Activated CD4-positive, CD25-positive, alpha-beta regulatory T cell (primary cell): ENCODE measurements at places on chromosomes 5 and 9.

DNA sequence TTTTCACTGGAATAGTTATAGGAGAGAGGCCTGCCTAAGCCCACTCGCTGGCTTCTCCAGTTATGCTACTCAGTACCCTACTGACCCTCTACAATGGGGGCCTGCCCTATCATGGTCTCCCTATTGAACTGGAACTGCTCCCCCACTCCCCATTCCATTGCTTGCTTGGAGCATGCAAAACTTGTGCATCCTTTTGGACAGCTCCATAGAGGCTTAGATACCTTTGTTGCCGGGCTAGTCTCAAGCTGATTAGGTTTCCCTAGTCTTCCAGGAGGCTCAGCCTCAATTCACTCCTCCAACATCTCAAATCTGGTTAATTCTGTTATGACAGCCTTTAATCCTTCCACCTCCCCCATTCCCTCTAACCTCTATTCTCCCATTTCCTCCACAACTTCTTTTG is 39.9 kb downstream of the KIF24 start:
- no peak for DNase-seq

GRCh38 chr5:159825551-159826051 is 90.7 kb upstream of the ADRA1B start:
- no peak for DNase-seq

DNA sequence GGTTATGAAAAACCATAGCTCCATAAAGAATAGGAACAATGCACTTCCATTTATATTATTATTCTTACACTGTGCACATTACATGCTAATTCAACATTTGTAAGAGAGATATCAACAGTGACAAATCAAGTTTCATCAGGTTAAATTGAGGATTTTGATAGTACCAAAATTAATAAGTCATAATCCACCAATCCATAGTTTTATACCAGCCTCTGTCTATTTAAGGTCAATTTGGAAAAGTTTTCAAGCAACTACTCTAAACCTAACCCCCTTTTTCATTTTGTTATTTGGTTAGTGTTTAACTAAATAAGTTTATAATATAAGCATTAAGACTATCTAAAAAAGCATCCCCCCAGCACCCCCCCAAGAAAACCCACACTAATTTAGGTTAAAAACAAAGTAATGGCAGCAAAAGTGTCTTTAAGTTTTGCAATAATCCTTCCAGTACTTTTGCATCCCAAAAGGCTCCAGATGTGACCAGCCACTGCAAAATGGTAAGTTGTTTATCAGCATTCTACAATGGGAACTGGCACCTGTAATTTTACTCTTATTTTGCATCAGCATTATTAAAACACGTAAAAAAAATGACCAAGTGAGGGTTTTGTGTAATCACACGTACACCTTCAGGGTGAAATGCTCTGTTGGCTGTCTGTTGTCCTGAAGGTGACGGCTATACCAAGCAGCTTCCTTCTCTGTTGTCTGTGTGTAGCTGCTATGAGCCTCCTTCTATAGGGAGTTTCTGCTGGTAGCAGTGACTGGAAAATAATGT is 36.8 kb upstream of the SSBP2 start:
- no peak for DNase-seq

DNA sequence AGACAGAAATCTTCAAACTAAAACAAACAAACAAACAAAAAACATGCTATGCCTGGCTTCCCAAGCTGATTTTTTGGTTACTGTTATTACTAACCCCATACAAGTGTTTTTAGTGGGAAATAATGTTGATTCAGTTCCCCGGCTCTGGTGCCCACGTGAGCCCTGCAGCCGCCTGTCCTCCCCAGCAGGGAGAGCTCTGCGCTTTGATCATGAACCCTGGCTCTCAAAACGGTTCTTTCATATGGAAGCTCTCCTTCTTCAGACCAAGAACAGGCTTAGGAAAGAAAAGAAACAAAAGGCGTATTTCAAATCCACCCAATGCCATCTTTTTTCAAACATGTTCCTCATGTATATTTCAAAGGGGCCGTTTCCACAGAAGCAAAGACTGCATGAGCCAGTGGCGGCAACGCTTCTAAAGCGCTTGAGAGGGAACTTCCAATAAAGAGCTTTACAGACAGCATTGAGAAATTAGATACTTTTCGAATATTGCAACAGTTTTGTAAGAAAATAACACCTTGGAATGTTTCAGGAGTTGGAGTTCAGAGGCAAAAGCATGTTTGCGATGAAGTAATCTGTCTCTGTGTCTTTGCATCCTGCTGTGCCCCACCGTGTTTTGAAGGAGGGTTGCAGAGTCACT is 74.8 kb downstream of the ICE1 start:
- no peak for DNase-seq

GRCh38 chr9:97438257-97438656 is 26.4 kb downstream of the TDRD7 start:
- no peak for DNase-seq

DNA sequence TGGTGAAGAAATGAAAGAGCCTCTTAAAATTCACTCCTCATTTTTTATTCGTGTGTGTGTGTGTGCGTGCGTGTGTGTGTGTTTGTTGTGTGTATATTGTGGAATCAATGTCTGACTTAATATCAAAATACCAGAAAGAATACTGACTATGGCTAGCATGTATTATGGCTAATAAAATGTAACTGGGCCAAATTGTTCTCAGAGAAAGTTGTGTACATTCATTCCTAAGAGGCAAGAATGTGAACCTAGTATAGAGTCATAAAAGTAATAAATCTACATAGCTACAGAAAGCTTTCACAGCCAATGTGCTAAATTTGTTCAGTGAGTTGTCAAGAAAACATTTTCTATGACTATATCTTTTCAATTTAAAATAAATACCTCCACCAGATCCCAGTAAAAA is 211.5 kb downstream of the EBF1 start:
- DNase-seq: no peak

DNA sequence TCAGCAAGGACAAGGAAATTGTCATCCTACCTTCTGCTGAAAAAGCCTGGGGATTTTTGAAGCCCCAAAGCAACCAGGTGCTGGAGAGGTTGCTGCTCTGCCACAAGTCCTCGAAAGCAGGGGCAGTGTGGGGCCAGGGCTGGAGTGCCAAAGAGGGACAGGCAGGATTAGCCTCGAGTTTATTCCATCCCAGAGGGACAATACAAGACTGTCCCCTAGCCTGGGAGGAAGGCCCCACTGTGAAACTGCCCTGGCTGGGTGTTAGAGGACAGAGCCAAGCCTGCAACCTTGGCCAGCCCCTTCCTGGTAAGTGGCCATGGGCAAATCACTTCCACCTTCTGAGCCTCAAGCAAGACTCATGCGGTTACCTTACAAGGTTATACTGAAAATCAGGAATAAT is 55.1 kb downstream of the WHRN start:
- DNase-seq: no peak

DNA sequence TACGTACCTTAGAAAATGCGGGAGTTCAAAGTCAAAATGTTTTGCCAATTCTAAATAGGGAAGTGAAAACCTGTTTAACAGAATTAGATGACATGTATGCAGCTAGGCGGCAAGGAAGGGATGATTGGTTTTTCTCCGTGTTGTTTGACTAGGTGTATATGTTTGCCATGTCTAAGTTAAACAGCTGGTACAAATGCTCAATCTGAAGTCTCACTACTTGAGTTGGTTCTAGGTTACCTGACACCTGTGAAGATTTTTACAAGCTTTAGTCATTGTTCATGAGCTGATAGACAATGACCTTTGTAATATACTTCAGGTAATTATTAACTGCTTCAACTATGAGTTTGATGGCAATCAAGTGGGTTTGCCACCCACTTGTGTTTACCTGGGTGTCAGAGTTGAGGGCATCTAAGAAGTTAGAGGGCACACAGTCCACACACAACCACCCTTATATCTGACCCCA is 74.3 kb downstream of the SLC44A1 start:
- DNase-seq: no peak

DNA sequence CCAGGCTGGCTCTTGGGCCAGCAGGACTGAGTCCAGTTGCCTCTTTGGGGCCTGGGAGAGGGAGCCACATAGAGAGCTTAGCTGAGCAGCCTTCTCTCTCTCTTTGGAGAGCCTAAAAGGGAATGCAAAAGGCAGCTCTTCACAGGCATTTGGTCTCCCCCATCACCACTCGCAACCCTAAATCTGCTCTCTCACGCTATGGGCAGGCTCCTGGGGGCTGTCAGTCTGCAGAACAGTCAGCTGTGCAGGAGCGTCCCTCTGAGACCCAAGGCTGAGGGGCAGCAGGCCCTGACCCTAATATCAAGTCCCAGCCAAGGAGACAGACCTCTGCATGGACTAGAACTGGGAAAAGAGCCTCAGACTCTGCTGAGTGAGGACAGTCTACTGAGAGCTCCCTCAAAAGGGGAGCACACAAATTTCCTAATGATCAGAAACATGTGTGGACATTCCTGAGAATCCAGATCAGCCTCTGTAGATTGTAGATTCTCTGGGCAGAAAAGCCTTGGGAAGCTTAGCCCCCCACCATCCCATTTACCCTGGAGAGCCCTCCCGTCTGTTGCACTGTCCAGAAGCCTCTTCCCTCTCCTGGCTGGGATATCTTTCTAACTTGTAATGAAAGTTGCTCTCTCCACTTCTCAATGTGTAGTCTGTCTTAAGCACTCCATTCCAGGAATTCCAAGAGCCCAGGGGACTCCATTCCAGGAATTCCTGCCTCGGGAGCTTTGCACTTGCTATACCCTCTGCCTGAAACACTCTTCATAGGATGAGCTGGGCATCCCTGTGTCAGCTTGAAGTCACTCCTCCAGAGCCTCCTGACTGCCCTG is 79.4 kb downstream of the FAM114A2 start:
- DNase-seq: no peak

GRCh38 chr5:172553903-172554302 is 87.2 kb upstream of the NEURL1B start:
- DNase-seq: no peak

DNA sequence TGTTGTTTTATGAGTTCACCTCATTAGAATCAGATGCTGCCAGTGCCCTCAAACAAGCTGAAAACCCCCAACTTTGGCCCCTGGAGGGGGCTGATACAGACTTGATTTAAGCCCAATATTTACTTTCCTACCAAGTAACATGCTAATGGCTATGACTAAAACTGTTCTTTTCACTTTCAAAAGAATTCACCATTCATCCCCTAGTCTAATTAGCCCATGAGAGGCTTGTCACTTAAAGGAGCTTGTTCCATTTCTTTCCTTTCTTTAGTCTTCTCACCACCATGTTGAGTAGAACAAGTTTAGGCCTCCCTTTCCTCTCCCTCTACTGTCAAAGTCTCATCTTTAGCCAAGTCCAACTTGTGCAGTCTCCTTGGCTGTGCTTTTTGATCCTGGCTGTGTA is 50.4 kb downstream of the EPB41L4B start:
- DNase-seq: no peak

GRCh38 chr9:72037571-72037970 is 22.8 kb downstream of the C9orf57 start:
- DNase-seq: no peak

- DNase-seq: no peak
Observed at GRCh38 chr9:92492781-92493401, 10.6 kb upstream of the ASPN start.

GRCh38 chr5:88925692-88926490 is 42.9 kb upstream of the MEF2C start:
- no peak for DNase-seq

GRCh38 chr5:645421-645820 is 33.3 kb downstream of the CEP72 start:
- DNase-seq: no peak

DNA sequence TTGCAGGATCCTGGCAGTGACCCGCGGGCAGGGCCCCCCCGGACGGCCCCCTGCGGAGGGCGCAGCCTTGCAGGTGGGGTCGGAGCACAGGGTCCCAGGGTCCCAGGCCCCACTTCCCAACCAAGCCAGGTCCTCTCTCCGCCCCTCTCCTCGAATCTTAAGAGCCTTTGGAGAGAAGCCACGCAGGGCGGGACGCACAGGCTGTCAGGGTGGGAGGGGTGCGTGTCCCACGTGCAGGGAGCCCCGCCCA is 18.4 kb upstream of the EGFL7 start:
- DNase-seq: peak; percentile 58

GRCh38 chr9:21141427-21141882 is at the start of gene IFNW1:
Gene IFNW1 (minus strand): TSS chr9:21141832. CDS start chr9:21141570, 262 bp downstream.
- DNase-seq: no peak

DNA sequence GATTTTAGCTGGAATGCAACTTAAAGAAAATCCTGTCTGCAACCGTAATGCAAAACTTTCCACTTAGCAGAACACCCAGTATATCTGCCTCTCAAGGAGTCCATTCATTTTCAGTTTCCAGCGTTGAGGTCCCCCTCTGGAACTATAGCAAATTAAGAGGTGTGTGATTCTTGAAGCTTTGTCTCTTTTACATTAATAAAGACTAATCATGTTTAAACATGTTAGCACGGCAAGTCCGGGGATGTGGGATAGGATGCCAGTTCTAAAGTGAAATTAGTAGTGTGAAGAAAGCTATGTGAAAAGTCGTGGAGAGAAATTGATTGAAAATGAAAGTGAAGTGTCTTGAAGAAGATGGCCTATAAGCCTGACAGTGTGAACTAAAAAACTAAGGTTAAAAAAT is 429.1 kb downstream of the NR2F1-AS1 start:
- DNase-seq: no peak

- DNase-seq: no peak
Observed at GRCh38 chr9:22446950-22447617, 460 bp downstream of the DMRTA1 start.

GRCh38 chr9:18623221-18624079 is 149.5 kb downstream of the ADAMTSL1 start:
- DNase-seq: no peak

DNA sequence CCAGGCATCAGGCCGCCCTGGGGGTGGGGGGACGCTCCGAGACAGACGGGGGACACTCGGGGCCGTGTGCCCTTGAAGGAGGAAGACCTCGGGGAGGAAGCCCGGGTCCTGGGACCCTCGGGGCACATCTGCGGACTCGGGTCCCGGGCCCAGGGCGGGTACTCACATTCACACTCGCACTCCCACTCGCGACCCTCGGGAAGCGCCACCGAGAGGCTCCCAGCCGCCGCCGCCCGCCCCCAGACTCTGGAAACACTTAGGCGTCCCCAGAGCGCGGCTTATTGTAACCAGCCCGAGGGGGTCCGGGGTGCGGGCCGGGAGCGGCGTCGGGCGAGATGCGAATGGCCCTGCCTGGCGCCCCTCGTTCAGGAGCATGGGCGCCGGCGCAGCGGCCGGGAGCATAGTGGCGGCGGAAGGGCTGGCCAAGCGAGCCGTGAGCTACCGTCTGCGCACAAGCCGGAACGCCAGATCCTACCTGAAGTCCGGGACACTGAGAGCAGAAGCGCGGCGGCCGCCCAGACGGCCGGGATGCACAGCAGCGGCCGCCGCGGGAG is 559 bp downstream of the ROR2 start:
- no peak for DNase-seq

GRCh38 chr5:89028595-89029285 is 145.8 kb upstream of the MEF2C start:
- DNase-seq: no peak

GRCh38 chr5:151798674-151799073 is 26.9 kb downstream of the G3BP1 start:
- no peak for DNase-seq

- DNase-seq: no peak
Observed at GRCh38 chr5:61306531-61307131, 25.4 kb upstream of the ZSWIM6 start.

GRCh38 chr9:91195372-91196012 is 166.2 kb downstream of the AUH start:
- no peak for DNase-seq
